GM12865 (cell line): ENCODE measurements at places on chromosomes 5 and 9.

DNA sequence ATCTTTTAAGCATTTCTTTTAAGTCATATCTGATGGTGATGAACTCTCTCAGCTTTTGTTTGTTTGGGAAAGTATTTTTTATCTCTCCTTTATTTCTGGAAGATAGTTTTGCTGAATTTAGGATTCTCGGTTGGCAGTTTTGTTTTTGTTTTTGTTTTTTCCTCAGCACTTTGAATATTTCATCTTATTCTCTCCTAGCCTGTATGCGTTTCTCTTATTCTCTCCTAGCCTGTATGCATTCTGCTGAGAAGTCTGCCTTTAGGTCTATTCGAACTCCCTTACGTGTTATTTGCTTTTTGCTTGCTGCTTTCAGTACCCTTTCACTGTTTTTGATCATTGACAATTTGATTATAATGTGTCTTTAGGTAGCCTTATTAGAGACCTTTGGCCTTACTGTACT lies 787.8 kb upstream of the FAM174A start:
- no peak for DNase-seq

GRCh38 chr5:74507370-74508005 lies 133.0 kb downstream of the ENC1 start:
- DNase-seq: no peak

- no peak for DNase-seq
Observed at GRCh38 chr5:180467028-180467975, 26.9 kb upstream of the CNOT6 start.

- DNase-seq: no peak
Observed at GRCh38 chr9:14311956-14312685, 1.8 kb downstream of the NFIB start.

DNA sequence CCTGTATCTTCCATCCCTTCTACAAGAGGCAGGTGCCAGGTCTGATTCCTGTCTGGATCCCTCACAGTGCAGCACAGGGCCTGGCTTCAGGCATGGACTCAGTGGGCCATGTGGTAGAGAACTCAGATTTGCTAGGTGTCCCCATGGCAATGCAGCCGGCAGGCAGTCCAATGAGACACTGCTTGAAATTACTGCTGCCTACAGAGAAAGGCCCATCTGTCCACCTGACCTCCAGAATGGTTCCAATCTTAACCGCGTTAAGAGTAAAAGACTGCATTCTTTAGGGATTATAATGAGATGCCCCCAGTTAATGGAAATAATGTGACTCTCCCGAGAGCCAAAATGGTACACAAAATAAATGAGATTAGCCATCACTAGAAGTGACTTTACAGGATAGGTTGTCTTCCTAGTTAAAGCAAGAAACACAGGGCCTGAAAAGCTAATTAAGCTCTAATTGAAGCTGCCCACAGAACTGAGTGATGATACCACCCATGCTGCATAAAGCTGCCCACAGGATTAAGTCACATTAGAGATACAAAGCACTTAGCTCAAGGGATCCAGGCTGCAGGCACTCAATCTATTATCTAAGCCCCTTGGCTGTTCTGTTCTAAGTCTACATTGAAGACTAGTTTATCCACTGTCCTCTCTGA lies 11.4 kb downstream of the FAM193B start:
- DNase-seq: no peak

DNA sequence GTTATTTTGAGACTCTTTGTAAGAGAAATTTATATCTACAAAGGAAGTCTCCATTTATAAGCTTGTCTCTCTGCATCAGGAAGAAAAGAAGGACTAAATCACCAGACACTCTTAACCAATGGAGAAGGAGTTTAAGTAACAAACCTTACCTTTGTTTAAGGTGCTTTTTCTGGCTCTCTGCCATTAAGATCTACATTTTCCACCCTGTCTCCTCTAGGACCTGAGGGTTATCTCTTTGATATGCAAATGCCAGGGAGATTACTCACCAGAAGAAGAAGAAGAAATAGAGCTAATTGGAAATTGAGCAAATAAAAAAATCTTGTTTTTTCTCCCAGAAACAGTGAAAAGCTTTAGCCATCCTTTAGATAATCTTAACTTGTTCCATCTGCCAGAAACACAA lies 60.9 kb downstream of the CDKN2A start:
- DNase-seq: no peak

- no peak for DNase-seq
Observed at GRCh38 chr5:169629847-169630548, 7.1 kb upstream of the DOCK2 start.

DNA sequence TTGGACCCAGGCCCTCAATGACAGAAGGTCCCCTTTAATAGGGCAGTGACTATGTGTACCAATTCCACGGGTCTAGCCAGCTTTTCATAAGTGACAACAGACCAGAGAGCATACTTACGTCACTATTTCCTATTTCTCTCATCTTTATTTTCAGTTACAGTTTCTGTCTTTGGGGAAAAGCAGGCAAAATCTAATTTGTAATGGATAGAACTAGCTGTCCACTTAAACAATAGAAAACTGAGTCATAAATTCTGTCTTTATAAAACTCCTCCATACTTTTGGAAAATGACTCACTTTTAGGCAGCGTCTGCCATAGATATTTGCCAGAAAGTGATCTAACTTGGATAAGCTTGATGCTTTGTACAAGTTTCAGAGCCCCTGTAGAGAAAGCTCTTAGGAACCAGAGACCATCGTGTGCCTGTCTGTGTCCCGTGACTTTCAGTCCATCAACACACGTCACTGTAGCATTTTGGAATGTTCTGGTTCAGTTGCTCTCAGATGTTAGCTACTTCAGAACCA lies 101.9 kb downstream of the F2RL2 start:
- DNase-seq: peak; percentile 37

DNA sequence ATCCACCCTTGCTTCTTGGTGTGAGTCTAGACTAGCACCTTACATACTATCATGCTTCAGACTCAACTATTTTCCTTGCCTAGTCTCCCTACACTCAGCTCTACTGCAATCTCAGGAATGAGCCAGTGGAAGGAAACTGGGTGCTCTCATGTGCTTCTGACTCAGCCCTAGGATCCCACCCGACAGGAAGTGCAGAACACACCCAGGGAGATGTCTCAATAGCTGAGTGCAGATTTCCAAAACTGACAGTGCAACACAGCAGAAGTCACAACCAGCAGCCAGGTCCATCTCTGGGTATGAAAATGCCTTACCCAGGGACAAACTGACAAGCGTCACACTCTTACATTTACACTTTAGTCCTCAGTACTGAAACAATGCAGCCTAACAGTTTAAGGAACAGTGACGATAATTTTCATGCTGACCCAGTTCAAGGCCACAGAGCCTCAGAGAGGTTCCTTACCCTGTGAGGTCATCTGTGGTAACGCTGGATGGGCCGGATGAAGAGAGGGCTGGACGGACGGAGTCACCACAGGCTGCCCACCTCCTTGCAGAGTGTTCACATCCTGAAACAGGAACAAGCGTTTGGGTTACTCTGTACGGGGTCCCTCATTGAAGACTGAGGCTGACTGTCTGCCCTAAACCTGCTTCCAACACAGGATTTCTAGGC lies 33.0 kb downstream of the FKBP15 start:
- DNase-seq: no peak

GRCh38 chr9:88197016-88197415 lies 58.7 kb upstream of the SPATA31C2 start:
- no peak for DNase-seq

DNA sequence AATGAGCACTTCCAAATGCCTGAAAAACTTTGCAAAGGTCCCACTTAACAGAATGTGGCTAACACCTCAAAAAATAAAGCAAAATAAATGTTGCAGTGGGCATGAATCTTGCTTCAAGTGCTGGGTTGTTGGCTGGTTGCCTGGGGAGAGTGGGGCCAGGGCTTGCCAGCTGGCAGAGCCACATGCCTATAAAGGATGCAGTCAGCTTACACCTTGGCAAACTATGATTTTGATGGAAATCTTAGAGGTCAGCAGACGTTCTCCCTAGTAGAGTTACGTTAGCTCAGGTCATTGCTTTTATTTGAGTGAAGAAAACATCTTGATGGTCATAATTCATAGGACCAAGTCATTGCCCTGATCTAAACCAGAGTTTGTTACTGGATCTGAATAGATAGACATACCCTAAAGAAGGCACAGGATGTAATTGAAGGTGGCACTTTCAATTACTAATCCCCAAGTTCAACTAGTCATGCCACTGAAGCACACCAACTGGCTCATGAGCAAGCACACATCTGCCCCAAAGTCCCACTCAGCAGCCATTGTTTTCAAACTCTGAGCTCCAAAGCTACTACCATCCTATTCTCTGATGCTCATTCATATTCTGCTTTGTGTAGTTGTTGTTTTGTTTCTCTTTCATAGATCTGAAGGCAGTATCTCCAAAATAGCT lies 51.2 kb upstream of the ZSWIM6 start:
- DNase-seq: no peak

DNA sequence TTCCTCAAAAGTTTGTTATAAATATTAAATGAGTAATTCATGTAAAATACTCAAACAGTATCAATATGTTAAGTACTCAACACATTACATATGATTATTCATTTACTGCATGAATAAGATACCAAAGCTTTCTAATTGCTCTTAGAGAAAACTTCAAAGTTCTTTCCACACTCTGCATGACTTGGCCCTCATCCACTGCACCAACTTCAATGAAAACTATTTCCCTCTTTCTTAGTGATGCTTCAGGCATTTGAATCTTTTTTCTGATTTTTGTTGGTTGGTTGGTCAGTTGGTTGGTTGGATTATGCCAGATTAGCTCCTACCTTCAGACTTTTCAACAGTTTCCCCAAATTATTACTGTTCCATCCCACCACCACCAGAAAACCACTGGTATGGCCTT lies 314.7 kb upstream of the RGMB start:
- no peak for DNase-seq
